Large intestine (tissue), 12 donors: ENCODE measurements at places on chromosomes 5 and 9. TPM values are rescaled to one million over a fixed set of nuclear protein-coding genes. Genes with fewer than 3 reads are reported as not detected.

The COL23A1 gene
- polyA plus RNA-seq = 8.9 TPM

The ADCY2 gene
- 4.7 TPM for polyA plus RNA-seq

The ATP10B gene
- 35.6 TPM for polyA plus RNA-seq

The MYORG gene
- polyA plus RNA-seq = 60.9 TPM

The DAB2 gene
- 178 TPM for polyA plus RNA-seq

The GNAQ gene
- polyA plus RNA-seq = 34.0 TPM

The GNA14 gene
- polyA plus RNA-seq = 2.7 TPM

The C5orf52 gene
- 0.87 TPM for polyA plus RNA-seq

The PLAC8L1 gene
- 0.54 TPM for polyA plus RNA-seq

The BSPRY gene
- polyA plus RNA-seq = 9.5 TPM

The MZB1 gene
- polyA plus RNA-seq = 1.3 TPM

The SEMA6A gene
- 55.9 TPM for polyA plus RNA-seq

The CCL28 gene
- 5.2 TPM for polyA plus RNA-seq

The FABP6 gene
- polyA plus RNA-seq = 9.1 TPM

The TNFSF15 gene
- 10.2 TPM for polyA plus RNA-seq

The BARHL1 gene
- 0.01 TPM for polyA plus RNA-seq

The ZNF354C gene
- 6.0 TPM for polyA plus RNA-seq

The SPATA31E1 gene
- 0.48 TPM for polyA plus RNA-seq

The CNTNAP3B gene
- polyA plus RNA-seq = 11.7 TPM

The HACD4 gene
- 4.8 TPM for polyA plus RNA-seq

The WDR38 gene
- not detected for polyA plus RNA-seq

The THBS4 gene
- 3.3 TPM for polyA plus RNA-seq

The TJP2 gene
- 163 TPM for polyA plus RNA-seq

The FOXI1 gene
- polyA plus RNA-seq = 0.03 TPM

The C8G gene
- 36.0 TPM for polyA plus RNA-seq

The EHMT1 gene
- 38.7 TPM for polyA plus RNA-seq

The OBP2B gene
- not detected for polyA plus RNA-seq

The CTXN3 gene
- polyA plus RNA-seq = not detected

The PPP3R2 gene
- polyA plus RNA-seq = 0.01 TPM

The LCN2 gene
- 0.93 TPM for polyA plus RNA-seq

The RICTOR gene
- 20.2 TPM for polyA plus RNA-seq

The TLX3 gene
- not detected for polyA plus RNA-seq

The CHSY3 gene
- 1.7 TPM for polyA plus RNA-seq

The PCDHA8 gene
- 0.43 TPM for polyA plus RNA-seq

The HAVCR2 gene
- 2.3 TPM for polyA plus RNA-seq

The FYB1 gene
- polyA plus RNA-seq = 6.8 TPM

The FBP2 gene
- 0.25 TPM for polyA plus RNA-seq

The PTPRD gene
- polyA plus RNA-seq = 12.0 TPM

The IFNB1 gene
- polyA plus RNA-seq = not detected

The PCDHGC3 gene
- polyA plus RNA-seq = 30.4 TPM

The LECT2 gene
- polyA plus RNA-seq = not detected

The PTGES gene
- 4.9 TPM for polyA plus RNA-seq

The RFX3 gene
- 9.8 TPM for polyA plus RNA-seq

The PCDHB5 gene
- 2.1 TPM for polyA plus RNA-seq

The PHYHD1 gene
- 19.0 TPM for polyA plus RNA-seq

The FGD3 gene
- polyA plus RNA-seq = 7.2 TPM

The ACER2 gene
- polyA plus RNA-seq = 3.5 TPM

The COL27A1 gene
- 117 TPM for polyA plus RNA-seq

The DIMT1 gene
- polyA plus RNA-seq = 29.2 TPM

The PPIC gene
- polyA plus RNA-seq = 25.3 TPM

The ARID3C gene
- 0.12 TPM for polyA plus RNA-seq

The ZNF189 gene
- polyA plus RNA-seq = 95.1 TPM

The FAF2 gene
- polyA plus RNA-seq = 50.9 TPM

The EIF4EBP3 gene
- 14.7 TPM for polyA plus RNA-seq

The PRUNE2 gene
- 68.1 TPM for polyA plus RNA-seq

The CAPSL gene
- polyA plus RNA-seq = 0.25 TPM

The PCDHB15 gene
- 3.0 TPM for polyA plus RNA-seq
